Skin of body (tissue), 3 donors: ENCODE measurements at places on chromosomes 4 and X. TPM values are rescaled to one million over a fixed set of nuclear protein-coding genes. Genes with fewer than 3 reads are reported as not detected.

The PCYT1B gene
- total RNA-seq = 0.49 TPM

The MAGEA8 gene
- not detected for total RNA-seq

The NEUROG2 gene
- total RNA-seq = not detected

The DUX4 gene
- total RNA-seq = not detected

The CHRNA9 gene
- total RNA-seq = 1.2 TPM

The BEX1 gene
- total RNA-seq = 0.30 TPM

The KCND1 gene
- total RNA-seq = 2.7 TPM

The TRIM61 gene
- 1.2 TPM for total RNA-seq

The LAP3 gene
- total RNA-seq = 68.0 TPM
